ENCODE measurements at places on chromosomes 4 and X.
A peak's percentile ranks its signal among the peaks of the same experiment; 100 is the strongest.

DNA sequence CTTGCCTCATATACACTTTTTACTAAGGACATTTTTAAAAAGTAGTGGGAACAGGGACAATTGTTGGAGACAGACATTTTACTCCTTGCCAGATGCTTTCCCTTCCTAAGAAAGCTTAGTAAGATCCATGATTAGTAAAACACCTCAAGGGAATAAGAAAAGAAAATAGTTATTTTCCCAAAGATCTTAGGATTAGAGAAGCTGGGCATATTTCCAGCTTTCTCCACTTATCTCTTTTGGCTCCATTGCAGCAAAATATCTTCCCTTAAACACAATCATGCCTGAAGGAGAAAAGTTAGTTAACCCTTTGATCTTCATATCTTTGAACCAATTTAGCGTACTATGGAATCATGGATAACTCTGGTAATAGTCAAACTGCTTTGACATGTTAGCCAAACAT lies 257.9 kb downstream of the PCDH18 start:
- DNase-seq = no peak

DNA sequence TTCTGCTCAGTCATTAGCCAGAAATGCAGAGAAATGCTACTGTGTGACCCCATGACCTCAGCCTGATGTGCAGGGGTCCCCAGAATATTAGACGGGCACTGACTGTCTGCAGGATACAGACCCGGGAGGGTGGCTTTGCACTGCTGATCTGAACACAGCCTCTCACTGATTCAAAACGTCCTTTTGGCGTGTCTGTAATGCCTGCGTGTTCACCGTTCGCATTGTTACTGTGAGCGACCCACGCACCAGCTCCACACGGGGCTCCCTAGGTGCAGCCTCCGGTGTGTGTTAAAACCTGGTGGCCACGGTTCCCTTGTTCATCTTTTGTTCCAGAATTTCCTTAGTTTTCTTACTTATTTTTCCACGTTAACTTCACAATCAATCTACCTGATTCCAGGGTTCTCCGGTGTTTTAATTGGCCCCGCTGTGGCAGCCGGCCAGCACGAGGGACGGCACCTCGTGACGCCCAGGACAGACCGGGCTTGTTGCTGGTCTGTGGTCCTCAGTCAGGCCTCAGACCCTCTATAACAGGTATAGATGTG lies 32.0 kb upstream of the SPON2 start:
- no peak for DNase-seq

GRCh38 chr4:56261027-56261426 lies 126.3 kb downstream of the AASDH start:
- DNase-seq = no peak

DNA sequence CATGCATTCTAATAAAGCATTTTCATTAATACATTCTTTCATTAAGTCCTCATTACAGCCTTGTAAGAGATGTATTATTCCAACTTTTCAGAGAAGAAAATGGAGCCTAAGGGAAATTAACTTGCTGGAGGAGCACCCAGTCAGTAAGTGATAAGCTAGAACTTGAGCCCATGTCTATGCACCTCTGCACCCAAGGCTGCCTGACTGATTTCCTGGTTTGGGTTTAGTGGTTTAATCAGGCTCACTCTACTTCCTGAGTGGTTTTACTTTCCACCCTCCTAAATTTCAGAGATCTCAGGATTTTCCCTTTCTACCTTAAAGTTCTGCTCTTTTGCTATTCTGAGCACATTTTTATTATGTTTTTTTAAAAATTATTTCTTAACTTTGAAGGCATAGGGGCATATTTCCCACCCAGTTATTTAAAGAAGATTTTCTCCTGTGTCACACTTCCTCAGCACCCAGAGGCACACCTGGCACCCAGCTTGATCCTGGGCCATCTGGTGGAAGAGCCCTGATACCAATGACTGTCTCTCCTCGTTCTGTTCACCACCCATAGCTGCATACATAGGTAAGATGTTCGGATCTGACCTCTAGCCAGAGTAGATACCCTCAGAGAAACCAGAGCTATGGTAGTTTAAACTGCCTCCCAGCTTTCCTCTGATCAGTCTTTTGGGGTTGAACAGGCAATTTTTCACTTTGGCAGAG lies 10.4 kb downstream of the CORIN start:
- no peak for DNase-seq

GRCh38 chr4:41476310-41476885 lies 61.6 kb upstream of the LIMCH1 start:
- no peak for DNase-seq

DNA sequence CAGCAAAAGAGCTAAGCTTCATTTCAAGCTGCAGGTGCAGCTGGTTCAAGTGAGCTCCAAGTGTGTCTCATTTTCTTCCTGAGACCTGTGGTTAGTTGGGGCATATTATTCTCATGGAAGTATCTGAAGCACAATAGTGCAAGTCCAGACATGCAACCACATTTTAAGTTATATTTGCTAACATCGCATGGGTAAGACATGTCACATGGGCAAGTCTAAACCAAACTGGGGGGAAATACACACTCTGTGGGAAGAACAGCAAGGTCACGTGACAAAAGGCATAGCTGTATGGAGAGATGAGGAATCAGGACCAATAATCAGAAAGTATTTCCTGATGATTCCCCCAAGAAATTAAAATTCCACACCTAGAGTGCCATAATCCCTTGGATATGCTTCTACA lies 94.9 kb upstream of the NDP start:
- DNase-seq = peak; percentile 0

DNA sequence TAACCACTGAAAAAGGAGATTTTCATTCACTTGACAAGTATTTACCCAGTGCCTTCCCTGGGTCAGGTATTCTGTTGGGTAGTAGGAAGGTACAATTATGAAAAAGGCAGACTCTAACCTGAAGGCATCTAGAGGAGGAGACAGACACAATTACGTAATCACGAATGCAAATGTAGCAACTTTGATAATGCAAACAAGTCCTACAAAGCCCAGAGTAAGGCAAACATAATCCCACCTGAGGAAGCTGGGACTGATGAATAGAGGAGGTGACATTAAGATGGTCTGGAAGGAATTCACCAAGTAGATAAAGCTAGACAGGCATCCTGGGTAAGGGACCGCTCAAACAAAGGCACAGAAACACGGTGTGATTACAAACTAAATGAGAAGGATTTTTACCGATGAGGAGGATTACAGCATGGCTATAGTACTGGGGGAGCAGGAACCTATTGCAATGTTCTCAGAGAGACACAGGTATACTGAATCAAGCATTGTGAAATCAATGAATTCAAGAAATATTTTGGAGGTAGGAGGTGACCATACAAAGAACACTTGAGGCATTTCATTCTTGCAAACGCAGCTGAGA lies 37.1 kb downstream of the TMEM150C start:
- DNase-seq = no peak

GRCh38 chr4:65089666-65090065 lies 580.6 kb downstream of the EPHA5 start:
- no peak for DNase-seq

DNA sequence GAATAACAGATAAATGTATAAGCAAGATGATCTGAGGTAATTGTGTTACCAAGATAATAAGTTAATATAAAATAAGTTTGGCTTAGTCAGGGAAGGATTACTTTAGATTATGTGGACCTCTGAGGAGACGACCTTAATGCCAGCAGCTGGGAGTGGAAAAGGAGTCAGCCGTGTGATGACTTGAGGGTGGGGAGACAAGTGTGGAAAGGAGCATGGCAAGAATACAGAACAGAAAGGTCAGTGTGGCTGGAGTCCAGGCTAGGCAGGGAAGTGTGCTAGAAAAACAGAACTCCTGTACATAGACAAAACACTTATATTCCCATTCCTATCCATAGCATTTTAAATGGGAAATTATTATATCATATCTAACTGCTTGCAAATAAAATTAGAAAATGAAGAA lies 138.8 kb downstream of the PDLIM5 start:
- no peak for DNase-seq

GRCh38 chr4:4388311-4388790 lies 1.4 kb downstream of the NSG1 start:
- no peak for DNase-seq

- DNase-seq = no peak
Observed at GRCh38 chr4:1409491-1410425, 3.5 kb upstream of the NKX1-1 start.

DNA sequence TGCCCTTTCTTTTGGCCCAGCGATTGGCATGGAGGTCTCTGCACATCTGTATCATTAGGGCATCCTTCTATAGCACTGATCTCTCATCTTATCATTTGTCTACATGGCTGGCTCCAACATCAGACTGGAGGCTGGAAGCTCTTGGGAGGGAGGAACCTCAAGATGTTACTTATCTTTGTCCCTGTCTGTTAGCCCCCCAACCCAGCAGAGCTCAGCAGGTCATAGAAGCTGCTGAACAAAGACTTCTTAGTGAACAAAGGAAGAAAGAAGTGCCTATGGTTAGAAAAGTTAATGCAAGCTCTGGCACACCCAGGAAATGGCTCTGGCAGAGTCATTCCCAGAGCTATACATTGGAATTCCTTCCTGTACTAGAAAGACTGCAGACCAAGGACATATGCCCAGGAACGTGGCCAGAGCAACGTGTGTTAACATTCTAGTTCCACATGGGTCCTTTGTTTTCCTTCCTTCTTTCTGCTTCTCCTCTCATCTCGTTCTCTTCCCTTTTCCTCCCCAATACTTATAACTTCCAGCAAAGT lies 74.0 kb downstream of the SEL1L3 start:
- no peak for DNase-seq

DNA sequence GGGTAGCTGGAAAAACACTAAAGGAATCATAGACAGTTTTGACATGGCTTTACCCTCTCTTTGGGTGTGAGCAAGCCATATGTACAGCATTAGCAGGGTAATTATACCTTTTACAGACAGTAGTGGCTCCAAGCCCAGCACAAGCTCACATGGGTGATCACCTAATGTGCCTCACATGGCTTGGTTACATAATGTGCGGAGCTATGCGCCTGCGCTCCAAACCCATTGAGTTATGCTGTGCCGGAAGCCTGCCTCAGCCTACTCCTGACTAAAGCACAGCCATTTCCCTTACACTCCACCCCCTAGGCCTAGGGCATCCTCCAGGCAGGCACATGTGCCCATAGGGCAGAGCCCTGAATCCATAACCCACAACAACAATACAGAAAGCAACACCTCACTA lies 6.5 kb upstream of the TSPAN5 start:
- no peak for DNase-seq

DNA sequence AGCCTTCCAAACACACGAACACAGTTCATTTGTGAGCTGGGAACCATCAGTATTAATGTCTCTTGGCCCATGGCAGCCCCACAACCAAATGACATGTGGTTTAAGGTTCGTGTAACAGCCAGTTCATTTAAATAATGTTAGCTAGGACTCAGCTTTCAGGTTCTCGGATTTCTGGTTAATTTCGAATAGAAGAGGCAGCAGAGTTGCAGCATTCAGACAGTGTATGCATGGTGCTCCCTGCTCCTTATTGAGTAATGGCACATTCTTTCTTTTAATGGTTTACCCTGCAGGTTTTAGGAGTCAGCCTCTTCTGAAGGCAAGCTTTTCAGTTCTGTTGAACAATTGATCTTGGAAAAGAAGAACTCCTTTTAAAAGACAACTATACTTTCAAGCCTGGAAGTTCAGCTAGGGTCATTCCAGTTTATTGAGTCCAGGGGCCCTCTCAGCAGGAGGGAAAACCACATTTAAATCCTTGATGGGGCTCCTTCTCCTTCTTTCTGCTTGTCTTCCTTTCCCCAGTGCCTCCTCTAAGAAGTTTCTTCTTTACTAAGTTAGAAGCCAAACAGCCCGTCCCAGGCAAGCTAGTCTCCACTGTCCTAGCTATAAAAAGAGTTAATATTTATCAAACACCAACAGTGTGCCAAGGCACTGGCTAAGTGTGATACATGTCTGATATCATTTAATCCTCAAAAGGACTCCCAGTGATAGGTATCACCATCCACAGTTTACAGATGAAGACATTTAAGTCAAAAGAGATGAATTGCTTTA lies 5.0 kb upstream of the RNF175 start:
- no peak for DNase-seq

GRCh38 chr4:75243570-75243969 lies 270.6 kb downstream of the RCHY1 start:
- DNase-seq = no peak

DNA sequence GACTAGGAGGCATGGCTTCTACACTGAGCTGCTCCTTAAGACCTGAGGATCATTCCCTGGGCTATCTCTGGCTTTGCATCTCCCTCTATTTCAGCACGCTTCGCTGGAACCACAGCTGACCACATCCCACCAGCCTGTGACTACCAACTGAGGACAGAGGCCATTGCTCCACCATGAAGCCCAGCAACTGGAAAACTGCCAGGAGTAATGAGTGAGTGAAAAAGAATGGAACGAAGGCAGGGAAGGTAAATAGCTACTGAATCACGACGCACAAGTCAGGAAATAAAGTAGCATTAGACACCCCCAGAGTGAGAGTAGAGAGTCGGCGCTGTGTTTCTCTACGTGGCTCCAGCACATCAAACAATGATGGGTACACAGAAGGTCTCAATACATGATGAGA lies 314.7 kb downstream of the LDB2 start:
- DNase-seq = no peak

DNA sequence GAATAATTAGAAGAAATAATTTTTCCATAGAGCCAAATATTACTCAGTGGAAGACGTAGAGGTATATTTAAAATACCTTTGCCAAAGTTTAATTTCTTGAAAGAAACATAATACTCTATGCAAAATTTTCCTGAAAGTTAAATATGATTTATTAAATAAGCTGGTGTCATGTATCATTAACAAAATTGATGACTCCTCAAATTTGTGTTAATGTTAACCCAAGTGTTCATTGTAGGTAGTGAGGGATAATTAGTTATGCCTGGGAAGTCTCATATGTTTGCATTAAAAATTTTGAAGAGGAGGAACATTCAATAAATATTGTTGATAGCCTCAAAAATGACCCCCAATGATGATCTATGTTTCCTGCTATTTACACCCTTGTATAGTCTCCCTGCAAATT lies 292.7 kb upstream of the AMOT start:
- no peak for DNase-seq

DNA sequence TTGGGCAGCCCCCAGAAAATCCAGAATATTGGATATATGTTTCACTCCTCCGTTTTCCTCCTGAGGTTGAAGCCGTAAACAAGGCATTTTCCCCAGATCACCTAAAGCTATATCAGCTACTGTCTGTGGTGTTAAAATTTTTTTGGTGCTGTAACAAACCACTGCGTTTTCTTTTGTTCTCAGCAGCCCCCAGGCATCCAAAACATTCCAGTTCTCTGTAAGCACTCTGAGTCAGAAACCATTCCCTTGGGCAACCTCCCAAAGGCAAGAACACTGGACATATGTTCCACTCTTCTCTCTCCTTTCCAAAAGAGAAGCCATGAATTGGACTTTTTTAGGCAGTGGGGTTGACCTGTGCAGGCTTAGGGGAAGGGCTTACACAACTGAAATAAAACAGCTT lies 310.9 kb downstream of the MID1IP1 start:
- no peak for DNase-seq

GRCh38 chrX:2828959-2829411 lies 255 bp downstream of the GYG2 start:
- no peak for DNase-seq

DNA sequence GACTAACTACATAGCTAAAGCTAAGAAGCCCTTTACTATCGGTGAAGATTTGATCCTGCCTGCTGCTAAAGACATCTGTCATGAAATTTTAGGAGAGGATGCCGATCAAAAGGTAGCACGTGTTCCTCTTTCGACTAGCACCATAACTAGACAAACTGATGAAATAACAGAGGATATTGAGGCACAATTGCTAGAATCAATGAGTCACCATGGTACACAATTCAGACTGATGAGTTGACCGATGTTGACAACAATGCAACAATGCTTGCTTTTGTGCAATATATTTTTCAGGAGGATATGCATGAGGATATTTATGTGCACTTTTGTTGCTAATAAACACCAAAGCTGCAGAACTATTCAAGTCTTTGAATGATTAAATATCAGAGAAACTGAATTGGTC lies 24.3 kb downstream of the TBCK start:
- no peak for DNase-seq
